ENCODE measurements at places on chromosomes 2 and 18.

GRCh38 chr2:228433721-228434120, 252.2 kb upstream of the SPHKAP start:
- no peak for DNase-seq

DNA sequence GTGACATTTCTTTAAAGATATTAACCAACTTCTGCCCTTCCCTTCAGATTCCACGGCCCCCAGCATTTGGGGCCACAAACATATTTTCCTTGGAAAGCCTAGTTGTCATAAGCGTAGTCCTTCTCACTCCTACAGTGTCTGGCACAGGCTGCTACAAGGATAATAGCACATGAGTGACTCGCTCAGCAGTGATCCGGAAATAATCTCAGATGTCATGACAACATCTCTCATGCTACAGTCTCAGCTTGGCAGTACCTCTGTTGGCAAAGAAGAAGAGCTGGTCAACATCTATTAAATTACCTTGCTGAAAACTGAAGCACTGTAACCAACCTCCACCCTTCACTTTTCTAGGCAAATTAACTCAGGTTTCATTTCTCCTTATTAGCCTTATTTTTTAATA, 351.7 kb downstream of the RAD51AP2 start:
- DNase-seq: no peak

DNA sequence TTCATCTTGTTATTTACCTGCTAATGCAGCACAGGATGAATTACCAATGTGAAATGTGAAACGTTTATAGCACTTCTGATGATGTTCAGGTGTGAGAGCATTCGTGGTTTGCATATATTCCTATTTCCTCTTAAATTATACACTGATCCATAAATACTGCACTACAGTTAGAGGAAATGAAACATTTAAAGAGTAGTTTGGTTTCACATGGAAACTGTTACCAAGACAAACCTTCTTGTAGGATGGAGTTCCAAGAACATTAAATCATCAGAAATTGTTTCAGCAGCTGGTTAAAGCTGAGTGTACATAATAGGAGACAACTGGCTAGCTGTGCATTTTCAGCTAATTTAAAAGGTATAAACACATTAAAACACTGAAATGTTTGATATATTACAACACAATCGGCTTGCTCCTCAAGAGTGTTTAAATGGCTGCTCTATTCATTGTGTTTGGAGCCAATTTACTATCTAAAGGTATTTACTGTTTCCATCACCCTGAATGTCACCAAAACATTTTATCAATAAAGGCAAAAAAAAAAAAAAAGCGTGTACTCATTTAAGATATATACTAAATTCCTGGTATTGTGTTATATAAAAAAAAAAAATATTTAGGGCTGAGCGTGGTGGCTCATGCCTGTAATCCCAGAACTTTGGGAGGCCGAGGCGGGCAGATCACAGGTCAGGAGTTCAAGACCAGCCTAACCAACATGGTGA, 100.6 kb downstream of the DYM start:
- DNase-seq: no peak

DNA sequence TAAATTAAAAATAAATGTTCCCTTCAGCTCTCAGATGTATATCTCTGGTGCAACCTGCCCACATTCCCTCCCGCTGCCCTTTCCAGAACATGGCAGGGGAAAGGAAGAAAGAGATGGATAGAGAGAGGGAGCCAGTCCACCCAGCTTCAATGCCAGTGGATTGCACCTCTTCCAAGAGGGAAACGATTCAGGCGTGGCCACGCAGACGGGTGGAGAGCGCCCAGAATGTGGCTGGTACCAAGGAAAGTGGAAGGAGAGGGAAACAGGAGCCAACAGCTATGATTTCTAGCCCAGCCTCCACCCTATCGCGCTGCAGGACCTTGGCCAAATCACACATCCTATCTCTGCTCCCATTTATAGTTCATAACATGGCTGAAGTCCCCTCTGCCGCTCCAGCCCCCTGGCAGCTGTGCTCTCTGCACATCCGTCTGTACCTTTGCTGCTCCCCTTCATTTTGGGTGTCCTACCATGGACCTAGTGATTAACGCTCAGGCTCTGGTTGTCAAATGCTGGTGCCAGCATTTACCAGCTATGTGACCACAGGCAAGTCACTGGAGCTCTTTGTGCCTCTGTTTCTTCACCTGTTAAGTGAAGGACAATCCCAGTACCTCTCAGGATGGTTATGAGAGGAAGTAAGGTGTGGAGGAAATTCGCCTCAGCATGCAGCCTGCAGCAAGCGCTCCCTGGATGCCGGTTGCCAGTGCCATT, 66.5 kb downstream of the SFXN5 start:
- no peak for DNase-seq

DNA sequence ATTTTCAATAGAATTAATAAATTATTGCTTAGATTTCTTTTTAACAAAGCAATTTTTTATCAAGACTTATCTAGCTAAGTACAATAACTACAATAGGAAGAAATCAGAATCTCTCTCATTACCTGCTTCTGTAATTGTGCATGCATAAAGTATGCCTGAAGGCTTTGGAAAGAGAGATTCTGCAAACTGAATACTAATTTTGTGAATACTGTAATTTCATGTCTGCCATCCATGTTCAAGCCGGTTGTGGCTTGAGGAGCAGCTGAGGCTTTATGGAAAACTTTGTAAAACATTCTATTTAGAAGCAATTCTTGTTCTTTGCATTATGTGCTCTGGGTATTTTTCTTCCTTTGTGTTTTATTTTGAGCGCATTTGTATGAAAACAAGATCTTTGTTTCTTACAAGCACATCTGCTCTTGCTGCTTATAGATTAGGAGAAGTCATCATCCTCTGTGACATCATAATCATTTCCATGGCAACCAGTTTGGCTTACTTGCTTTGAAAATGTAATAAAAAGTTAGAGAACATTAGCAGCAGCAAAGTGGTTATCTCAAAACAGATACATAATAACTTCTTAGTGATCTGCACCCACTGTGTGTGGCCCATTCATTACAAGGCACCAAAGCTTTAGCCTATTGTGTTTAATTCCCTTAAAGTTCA, 16.0 kb upstream of the IKZF2 start:
- no peak for DNase-seq

- DNase-seq: no peak
Observed at GRCh38 chr2:196165016-196165415, 6.4 kb downstream of the STK17B start.

DNA sequence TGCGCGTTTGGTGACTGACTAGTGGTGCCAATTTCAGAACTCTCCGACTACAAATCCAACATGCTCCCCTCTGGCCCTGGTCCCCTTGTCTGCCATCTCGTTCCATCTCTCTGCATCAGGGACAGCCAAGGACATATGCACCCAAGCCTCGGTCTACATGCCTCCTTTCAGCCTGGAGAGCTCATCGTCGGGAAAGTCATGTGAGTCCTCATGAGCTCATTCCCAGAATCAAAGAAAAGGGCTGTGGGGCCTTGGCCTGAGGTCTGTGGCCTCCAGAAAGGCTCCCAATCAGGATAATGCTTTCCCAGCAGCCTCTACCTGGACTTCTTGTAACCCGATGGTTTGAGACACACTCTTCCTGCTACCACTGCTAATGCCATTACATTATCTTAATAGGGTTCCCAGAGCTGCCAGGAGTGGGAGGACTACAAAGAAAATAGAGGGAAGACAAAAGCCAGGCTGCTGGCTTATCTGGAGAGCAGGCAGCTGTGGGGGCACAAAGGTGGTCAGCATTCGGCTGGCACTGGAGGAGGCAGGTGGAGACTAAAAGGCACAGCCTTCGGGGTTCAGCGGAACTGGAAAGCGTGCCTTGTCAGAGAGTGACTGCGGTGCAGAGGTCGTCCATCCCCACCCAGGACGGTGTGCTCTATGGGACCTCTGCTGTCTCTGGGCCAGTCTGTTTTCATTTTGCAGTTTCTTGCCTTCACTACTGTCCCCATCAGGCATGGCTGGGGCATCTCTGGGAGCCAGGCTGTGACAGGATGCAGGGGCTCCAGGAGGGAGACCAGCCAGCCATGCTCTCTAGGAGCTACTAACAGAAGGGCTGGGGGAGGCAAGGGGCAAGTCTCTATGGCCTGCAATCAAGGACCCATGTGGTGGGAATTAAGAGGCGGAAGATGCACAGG, 104.4 kb upstream of the SMAD2 start:
- no peak for DNase-seq

DNA sequence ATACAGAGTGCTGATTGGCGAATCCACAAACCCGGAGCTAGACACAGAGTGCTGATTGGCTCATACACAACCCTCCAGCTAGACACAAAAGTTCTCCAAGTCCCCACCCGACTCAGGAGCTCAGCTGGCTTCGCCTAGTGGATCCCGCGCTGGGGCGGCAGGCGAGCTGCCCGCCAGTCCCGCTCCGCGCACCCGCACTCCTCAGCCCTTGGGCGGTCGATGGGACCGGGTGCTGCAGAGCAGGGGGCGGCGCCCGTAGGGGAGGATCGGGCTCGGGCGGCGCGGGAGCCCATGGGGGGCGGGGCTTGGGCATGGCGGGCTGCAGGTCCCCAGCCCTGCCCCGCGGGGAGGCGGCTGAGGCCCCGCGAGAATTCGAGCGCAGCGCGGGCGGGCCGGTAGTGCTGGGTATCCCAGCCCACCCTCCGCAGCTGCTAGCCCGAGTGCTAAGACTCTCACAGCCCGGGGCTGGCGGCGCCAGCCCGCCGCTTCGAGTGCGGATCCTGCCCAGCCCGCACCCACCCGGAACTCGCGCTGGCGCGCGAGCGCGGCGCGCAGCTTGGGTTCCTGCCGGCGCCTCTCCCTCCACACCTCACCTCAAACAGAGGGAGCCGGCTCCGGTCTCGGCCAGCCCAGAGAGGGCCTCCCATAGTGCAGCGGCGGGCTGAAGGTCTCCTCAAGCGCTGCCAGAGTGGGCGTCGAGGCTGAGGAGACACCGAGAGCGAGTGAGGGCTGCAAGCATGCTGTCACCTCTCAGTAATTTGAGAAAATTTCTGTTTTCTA, 75.5 kb upstream of the ATP5MC3 start:
- DNase-seq: no peak

GRCh38 chr2:55013936-55014335, 36.3 kb downstream of the RTN4 start:
- DNase-seq: no peak

DNA sequence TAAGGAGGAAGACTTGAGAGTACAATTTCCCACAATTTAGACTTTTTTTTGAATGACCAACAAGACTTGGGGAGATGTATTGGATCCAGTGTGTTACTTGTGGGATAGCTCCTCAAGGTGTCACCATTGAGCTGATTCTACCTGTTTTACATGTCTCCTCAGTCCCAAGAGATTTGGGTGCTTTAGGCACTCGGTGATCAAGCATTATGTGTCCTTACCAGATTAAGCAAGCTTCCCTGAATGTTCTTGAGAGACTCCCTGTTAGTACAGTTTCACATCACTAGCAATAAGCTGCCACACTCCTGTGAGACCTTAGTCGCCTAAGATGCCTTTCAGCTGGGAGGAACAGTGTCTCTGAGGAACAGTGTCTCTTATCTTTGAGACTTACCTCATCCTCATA, 384.3 kb upstream of the SYT4 start:
- no peak for DNase-seq

Measured in COLO829 (cell line).